ENCODE measurements at places on chromosomes 11 and 22.

GRCh38 chr11:100011697-100012096 is 675.4 kb upstream of the ARHGAP42 start:
- DNase-seq, result no peak

- DNase-seq, result no peak
These were observed 85.4 kb downstream of the ADAMTS15 start for GRCh38 chr11:130533871-130534270.

- DNase-seq, result no peak
These were observed 907.5 kb upstream of the CCDC90B start for GRCh38 chr11:84193706-84194105.

DNA sequence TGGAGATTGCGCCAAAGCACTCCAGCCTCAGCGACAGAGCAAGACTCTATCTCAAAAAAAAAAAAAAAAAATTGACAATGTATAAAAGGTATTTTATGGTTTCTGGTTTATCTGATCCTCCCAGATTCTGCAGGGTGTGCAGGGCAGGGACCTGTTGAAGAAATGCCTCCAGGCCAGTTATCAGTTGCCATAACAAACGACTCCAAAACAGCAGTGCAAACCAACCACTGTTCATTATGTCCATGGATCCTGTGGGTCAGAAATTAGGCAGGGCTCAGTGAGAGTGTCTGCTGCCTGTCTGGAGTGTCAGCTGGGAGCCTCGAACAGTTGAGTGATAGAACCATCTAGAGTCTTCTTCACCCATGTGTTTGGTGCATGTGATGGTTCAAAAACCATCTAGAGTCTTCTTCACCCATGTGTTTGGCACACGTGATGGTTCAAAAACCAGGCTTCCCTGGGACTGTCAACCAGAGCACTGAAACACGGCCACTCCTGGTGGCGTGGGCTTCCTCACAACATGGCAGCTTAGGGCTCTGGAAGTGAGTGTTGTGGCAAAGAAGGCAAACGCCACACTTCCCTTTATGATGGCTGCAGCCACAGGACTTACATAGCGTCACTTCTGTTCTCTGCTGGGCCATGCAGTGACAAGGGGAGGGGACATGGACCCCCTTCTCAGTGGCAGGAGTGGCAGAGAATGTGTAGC is 115.1 kb upstream of the CRYBB3 start:
- DNase-seq, result no peak

GRCh38 chr22:19478045-19478900 is 720 bp downstream of the UFD1 start:
- no peak for DNase-seq

DNA sequence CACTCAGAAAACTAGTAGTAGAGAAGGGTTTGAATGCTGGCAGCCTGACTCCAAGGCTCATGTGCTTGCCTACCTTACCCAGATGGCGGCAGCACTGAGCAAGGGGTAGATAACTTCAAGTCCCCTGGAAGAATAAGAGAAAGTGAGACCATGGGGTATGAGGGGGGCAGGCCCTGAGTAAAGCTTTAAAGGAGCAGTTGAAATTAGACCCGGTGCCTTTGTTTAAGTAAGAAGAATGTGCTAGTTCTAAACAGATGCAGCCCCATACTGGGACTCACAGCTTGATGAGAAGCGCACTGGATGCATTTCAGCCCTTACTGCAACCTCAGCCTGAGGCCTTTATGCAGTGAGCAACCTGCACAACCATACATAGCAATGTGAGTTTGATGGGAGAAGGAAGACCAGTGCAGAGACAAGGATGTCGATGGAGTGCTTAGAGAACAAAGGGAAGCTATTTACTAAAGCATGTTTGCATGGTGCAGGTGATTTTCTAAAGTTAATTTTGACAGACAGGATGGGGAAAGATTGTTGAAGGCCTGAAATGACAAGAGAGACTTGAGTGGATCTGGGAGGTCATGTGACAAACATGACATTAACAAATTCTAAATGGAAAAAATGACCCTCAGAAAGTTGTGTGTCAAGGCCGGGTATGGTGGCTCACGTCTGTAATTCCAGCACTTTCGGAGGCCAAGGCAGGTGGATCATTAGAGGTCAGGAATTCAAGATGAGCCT is 27.1 kb upstream of the TMA7B start:
- DNase-seq, result no peak

DNA sequence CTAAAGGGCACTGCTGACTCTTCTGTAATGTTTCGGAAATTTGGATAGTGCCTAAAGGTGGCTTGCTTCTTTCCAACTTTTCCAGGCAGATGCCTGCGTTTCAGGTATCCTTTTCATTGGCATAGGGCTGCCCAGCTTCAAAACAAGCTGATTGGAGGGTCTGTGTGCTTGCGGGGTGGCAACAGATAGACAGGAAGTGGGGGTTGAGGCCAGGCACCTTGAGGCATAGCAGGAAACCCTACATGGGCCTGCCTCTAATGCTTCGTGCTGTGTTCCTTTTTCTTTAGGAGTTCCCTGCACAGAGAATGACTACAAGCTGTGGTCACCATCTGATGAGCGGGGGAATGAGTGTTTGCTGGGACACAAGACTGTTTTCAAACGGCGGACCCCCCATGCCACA is 92.2 kb upstream of the SORL1-AS1 start:
- no peak for DNase-seq

DNA sequence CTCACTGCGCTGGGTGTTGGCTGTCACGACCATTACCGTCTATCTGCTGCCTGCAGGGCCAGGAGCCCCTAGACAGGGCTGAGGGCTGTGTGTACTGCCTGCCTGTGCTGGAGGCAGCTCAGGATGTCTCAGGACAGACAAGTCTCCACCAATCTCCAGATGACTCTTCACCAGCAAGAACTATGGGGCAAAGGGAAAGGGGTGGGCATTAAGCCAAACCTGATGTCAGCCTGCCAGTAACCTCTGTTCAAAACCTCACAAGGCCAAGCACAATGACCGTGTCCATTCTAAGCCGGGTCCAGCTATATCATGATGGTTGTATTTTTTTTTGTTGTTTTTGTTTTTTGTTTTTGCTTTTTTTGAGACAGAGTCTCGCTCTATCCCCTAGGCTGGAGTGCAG is 31.6 kb downstream of the MAFF start:
- DNase-seq, result no peak

DNA sequence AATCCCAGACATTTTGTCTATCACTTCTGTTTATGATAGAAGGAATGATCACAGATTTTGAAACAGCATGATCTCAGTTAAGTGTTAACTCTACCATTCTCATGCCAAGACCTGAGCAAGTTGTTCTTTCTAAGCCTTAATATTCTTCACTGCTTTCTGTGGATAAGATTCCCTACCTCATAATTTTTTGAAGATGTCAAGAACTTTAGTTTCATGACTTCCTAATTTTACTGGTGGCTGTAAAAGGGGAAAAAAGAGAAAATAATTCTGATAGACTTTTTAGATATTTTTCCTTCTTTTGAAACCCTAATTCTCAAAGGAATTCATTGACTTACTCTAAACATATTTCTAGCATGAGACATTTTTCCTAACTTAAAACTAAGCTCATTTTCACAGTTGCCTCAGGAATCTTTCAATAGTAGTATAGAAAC is 520.0 kb upstream of the LUZP2 start:
- no peak for DNase-seq

DNA sequence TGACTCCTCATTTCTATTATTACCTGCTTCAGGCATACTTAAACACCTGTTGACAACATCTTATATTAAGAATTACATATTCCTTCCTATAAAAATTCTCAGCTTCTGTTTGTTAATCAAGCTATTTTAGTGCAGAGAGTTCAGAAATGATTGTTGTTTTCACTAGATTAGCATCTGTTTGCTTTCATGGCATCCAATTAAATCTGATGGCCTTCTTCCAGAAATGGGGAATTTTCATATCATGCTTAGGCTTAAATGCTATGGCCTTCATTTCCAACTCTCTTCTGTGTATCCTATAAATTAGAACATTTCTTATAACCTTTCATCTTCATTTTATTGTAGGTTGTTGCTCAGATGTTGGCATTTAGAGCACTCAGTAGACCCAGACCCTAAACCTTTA is 180.0 kb downstream of the WNT11 start:
- no peak for DNase-seq

- peak; percentile 52 for DNase-seq
These were observed 27.9 kb upstream of the PDE2A start for GRCh38 chr11:72702096-72702495.

DNA sequence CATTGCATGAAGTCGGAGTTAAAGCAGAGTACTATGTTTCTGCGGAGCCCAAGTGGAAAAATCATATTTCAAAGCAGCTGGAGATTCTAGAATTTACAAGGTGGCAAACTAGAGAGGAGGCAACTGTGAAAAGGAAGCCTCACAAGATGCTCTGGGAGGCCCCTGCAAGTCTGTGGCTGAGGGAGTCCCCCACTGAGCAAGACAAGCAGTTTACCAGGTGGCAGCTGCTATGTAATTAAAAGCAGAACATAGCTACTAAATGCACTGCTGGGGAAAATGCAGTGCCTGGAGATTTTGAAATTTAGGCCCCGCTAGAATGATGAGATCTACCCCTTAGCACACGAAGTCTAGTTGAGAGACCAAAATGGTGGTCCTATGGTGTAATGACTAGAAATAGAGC is 728.0 kb downstream of the OPCML start:
- DNase-seq, result no peak

- DNase-seq, result no peak
These were observed 15.7 kb downstream of the MN1 start for GRCh38 chr22:27785831-27786230.

- peak; percentile 14 for DNase-seq
These were observed 13.5 kb upstream of the ADORA2A start for GRCh38 chr22:24413736-24414385.

DNA sequence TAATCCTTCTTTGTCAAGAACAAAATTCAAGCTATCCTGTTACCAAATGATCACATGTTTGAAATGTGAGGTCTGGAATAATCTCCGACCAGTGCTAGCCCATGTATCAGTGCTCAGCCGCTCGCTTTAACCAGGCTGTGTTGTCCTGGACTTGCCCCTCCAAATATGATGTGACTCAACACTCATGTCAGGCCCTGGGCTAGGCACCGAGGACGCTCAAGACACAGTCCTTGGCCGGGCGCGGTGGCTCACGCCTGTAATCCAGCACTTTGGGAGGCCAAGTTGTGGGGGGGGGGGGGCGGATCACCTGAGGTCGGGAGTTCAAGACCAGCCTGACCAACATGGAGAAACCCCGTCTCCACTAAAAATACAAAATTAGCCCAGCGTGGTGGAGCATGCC is 54.1 kb upstream of the WNT7B start:
- DNase-seq, result peak; percentile 28

GRCh38 chr11:116644941-116645305 is 127.9 kb downstream of the BUD13 start:
- no peak for DNase-seq

GRCh38 chr11:132140056-132140455 is 769.6 kb downstream of the NTM start:
- DNase-seq, result no peak

DNA sequence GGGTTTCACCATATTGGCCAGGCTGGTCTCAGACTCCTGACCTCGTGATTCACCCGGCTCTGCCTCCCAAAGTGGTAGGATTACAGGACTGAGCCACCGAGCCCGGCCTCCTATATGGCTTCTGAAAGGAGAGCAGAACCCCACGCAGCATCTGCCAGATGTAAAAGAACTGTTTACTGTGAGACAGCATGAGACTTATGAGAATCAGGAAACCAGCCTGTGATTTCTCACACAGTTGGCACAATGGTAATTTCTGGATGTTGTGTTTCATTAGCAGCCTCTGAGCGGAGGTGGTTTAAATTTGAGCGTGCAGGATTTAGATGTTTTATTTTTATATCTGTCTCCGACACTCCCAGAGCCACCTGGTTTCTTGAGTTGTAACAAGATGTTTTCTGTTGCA is 33.8 kb downstream of the CEP164 start:
- DNase-seq, result no peak

- no peak for DNase-seq
These were observed 423.4 kb downstream of the GUCY1A2 start for GRCh38 chr11:106594751-106595351.

GRCh38 chr22:29245626-29246385 is 22.0 kb downstream of the RHBDD3 start:
- DNase-seq, result peak; percentile 61

All from ovary (tissue), 10 donors.